ENCODE measurements at places on chromosomes 7 and 10.

DNA sequence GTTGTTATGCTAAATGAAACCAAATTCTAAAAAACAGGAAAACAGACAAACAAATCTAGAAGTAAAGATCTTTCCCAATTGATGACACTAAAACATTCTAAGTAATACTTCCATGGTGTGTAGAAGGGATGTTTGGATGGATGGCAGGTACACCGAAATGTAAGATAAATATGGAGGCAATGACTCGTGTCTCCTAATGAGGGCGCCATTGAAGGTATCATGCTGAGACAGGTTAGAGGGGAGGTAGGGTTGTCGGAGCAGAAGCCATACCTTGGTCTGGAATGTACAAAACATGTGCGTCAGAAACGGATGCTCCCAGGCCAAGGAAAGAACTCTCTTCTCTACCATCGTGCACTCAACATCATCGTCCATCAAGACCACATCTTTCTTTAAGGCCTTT lies 101.4 kb downstream of the PRKCQ start:
- no peak for DNase-seq

GRCh38 chr10:74063256-74063655 lies 65.3 kb downstream of the VCL start:
- no peak for DNase-seq

DNA sequence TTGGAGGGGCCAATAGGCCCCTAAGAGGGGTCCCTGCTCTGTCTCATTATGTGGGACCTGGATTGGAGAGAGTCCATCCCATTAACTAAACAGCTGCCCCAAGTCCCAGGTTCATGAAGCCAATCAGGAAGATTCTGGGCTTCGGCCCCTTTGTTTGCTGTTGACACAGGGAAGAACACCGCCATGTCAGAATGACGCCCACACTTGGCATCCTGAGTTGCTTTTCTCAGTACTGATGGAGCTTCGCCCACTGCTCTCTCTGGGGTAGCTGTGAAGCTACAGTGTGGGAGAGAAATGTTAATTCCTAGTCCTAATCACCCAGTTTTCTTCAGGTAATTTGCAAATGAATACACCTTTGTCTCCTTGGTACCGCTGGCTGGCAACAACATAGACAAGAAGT lies 264.7 kb downstream of the GLRX3 start:
- no peak for DNase-seq

DNA sequence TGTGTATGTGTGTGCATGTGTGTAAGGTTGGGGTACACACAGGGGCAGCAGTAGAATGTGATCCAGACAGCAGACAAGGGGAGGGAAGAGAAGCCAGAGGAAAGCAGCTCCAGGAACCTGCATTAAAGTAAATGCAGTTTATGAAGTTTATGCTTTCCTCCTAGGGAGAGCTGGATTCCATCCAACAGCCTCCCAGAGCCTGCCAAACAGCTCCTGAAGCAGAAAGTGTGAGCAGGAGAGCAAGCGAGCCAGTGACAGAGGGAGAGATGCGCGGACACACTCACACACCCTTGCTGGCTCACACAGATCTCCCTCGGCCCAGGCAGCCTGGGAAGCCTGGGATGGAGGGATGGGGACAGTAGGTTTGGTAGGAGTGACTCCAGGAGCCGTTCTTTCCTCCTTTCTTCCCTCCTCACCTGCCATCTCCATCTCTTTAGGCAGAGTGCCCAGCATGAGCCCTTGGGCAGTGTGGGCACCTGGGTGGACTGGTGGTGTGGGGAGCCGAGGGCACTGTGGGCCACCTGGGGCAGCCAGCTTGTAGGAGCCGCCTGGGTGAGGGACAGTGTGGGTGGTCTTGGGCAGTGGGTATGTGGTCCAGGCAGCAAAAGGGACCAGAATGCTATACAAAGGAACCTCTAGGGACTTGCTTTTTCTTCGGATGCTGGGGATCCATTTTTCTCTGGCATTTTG lies 46.1 kb downstream of the PAX2 start:
- DNase-seq, result no peak

GRCh38 chr7:152674860-152675758 lies 832 bp downstream of the XRCC2 start:
- DNase-seq, result peak; percentile 34

- no peak for DNase-seq
Measured at GRCh38 chr7:118057404-118057803, 126.6 kb upstream of the LSM8 start.

- DNase-seq, result no peak
Measured at GRCh38 chr7:138030679-138031351, 28.9 kb upstream of the CREB3L2 start.

GRCh38 chr7:38306171-38306570 lies 32.7 kb upstream of the TARP start:
- no peak for DNase-seq

DNA sequence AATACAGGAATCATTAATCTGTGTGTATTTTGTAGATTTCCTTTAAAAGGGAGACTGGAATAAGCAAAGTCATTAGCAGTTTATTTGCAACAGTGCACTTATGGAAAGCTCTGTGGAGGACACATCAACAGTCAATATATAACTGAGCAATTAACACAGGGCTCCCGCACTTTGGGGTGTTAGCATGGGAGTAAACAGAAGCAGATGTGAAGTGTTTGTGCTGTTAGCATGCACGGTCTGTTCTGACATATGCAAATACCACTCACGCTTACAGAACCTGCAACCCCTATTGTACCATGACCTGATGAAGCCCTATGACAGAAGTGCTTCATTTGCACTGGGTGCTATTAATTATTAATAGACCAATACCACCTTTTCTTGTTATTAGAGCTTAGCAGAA lies 118.9 kb downstream of the PPP1R3A start:
- DNase-seq, result no peak

DNA sequence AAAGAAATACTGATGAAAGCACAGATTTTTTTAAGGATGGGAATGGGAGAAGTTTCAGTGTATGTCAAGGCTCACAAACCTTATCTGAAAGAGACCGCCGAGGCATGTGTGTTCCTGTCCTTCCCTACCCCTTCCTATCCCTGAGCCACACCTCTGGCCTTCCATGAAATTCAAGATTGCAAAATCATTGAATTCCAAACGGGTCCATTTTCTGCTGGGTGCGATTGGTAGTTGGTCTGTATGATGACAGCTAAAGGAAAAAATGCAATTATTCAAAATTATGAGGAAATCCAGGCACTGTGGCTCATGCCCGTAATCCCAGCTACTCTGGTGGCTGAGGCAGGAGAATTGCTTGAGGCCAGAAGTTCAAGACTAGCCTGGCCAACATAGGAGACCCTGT lies 170.1 kb downstream of the ARHGAP12 start:
- no peak for DNase-seq

DNA sequence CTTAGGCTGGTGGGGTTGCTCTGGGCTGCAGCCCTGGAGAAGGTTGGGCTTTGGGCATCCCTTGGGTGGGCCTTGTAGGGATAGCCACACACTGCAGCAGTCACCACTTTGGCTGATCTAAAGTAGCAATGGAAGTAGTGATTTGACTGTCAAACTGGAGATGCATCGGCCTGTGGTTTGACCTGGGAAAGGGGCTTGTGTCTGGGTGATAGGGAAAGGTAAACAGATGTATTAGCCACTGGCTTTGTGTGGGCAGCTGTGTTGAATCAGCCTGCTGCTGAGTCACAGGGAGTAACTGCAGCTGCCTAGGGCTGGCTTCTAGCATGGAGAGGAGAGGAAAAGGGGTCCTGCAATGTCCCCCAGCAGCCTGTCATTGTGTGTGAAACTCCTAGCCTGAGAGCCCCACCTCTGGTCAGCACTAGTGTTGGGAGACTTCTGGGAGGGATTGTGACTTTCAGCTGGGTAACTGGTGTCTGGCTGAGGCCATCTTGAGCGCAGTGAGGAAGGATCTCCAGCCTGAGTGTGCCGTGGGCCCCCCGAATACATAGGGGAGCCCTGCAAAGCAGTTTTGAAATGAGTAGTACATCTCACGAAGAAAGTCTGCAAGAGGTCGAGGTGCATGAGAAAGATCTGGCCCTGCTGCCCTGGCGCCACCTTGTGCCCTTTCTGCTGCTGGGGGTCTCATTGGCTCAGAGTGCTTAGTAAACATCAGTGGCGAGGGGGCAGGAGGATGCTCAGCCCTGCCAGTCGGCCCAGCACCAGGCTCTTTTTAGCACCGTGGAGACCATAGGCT lies 117.3 kb downstream of the FANK1 start:
- no peak for DNase-seq

DNA sequence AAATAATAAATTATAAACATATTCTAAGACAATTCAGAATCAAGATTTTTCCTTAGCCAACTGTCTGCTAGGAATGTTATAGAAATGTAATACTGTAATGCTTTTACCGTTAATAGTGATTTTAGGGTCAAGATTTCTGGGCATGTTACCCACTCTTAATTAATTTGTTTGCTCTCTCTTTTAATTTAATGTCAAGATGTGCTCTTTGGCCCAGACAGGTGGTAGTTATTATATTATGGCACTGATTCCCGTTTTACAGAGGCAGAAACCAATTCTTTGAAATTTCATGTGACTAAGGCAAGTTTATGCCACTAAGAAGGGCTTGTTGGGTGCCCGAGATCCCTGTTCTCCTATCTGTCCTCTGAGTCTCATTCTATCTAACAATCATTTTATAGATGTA lies 959 bp upstream of the FAM107B start:
- DNase-seq, result no peak

DNA sequence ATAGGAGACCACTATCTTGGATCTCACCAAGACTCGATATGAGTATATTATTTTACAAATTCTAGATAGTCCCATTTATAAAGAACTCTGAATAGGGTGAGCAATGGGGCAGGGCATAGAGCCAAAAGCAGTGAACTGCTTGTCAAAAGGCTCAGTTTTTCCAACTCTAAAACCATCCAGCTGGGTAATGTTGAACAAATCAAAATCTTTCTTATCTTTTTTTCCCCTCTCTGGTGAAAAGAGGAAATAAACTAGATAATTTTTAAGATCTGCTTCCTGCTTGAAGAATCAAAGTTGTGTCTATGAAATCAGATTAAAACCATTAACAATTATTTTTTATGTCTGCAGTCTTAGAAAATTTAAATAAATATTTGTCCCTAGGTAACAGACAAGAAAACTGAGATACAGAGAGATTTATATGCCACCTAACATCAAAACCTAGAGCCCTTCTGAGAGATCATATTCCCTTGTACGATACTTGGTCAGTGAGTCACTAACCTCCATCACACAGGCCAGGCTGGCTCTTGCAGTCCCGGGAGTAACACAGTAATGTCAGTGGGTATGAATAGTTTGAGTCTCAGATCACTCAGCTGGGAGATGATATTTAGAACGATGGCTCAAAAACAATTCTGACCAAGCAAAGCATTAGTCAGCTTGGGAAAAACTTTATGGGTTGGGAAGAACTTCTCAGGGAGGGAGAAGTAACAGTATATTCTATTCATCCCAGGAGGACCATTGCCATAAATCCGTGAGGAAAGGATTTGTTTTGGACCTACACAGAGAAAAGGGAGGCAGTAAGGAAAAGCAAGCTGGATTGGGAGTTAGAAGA lies 178.8 kb downstream of the REEP3 start:
- DNase-seq, result peak; percentile 23

GRCh38 chr7:117588352-117588794 lies 108.5 kb downstream of the CFTR start:
- no peak for DNase-seq

- DNase-seq, result no peak
Measured at GRCh38 chr7:108660465-108660864, 90.8 kb downstream of the DNAJB9 start.

GRCh38 chr10:46282842-46283574 lies 3.8 kb upstream of the ANTXRL start:
- DNase-seq, result peak; percentile 70

DNA sequence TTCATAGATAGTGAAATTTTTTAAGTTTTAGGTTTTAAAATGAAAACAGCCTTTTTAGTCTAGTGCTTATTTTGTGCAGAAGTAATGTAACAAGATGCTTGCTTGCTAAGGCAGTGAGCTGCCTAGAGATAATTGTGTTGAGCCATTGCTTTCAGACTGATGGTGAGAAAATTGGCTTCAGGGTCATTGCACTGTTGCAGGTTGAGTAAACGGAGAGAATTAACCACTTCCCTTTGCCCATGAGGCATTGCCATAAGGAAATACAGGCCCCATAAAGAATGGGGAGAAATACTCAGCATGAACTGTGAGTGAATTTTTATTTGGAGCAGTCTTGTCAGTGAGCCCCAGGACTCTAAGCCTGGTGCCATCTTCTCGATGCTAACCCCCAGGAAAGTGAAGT lies 140.5 kb downstream of the LRRC4 start:
- DNase-seq, result no peak

- DNase-seq, result no peak
Measured at GRCh38 chr10:13189961-13190360, 28.6 kb downstream of the MCM10 start.

DNA sequence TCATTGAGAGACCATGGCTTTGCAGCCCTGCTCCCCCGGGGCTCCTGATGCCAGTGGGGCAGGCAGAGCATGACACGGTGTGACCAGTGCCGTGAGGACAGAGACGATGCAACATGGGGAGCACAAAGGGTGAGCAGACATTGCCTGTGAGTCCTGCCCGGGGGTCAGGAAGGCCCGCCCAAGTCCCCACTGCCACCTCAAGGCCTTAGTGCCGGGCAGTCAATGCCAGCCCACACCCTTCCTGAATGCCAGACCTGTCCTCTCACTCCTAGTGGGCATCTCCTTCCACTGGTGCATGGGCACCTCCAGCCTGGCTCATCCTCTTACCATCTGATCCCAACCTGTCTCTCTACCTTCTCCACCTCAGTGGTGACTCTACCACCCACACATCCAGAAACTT lies 157.9 kb upstream of the ZMIZ1 start:
- DNase-seq, result no peak

GRCh38 chr7:100721505-100721812 lies 1.2 kb downstream of the EPO start:
- no peak for DNase-seq

- no peak for DNase-seq
Measured at GRCh38 chr10:13066527-13066926, 33.4 kb upstream of the OPTN start.

GRCh38 chr10:62072901-62073300 lies 171.4 kb downstream of the ARID5B start:
- no peak for DNase-seq

DNA sequence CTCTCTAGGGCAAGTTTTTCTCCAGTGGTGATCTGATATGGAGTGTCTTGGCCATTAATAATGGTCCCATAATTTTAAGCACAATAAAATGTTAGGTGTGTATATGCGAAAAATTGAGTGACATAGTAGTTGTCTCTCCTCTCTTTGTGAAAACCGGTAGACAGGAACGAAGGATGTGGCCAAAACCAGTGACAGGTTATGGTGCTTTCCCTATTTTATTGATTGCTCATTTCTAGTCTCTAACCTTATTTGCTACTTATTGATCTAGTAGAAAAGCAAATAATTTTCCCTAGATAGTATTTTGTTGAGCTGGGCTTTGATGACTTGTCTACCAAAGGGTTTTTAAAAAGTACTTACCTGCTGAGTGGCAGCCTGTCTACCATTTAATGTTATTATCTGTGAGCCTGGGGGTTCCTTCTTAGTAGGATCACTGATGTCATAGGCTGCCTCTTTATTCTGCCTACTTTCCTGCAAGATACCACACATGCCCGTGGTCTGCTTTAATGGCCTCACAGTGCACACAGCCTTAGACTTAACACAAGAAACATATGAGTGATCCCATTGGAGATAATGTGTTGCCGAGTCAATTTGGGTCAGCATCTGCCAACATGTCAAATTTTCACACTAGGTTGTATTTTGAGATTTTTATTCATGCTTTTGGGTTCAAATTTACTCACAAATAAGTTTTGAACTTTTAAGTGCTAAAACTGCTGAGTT lies 100.0 kb downstream of the AUTS2 start:
- DNase-seq, result no peak

- DNase-seq, result no peak
Measured at GRCh38 chr10:86632009-86632800, 22.1 kb upstream of the OPN4 start.
